ENCODE measurements at places on chromosomes 13 and 19.
A peak's percentile ranks its signal among the peaks of the same experiment; 100 is the strongest.

DNA sequence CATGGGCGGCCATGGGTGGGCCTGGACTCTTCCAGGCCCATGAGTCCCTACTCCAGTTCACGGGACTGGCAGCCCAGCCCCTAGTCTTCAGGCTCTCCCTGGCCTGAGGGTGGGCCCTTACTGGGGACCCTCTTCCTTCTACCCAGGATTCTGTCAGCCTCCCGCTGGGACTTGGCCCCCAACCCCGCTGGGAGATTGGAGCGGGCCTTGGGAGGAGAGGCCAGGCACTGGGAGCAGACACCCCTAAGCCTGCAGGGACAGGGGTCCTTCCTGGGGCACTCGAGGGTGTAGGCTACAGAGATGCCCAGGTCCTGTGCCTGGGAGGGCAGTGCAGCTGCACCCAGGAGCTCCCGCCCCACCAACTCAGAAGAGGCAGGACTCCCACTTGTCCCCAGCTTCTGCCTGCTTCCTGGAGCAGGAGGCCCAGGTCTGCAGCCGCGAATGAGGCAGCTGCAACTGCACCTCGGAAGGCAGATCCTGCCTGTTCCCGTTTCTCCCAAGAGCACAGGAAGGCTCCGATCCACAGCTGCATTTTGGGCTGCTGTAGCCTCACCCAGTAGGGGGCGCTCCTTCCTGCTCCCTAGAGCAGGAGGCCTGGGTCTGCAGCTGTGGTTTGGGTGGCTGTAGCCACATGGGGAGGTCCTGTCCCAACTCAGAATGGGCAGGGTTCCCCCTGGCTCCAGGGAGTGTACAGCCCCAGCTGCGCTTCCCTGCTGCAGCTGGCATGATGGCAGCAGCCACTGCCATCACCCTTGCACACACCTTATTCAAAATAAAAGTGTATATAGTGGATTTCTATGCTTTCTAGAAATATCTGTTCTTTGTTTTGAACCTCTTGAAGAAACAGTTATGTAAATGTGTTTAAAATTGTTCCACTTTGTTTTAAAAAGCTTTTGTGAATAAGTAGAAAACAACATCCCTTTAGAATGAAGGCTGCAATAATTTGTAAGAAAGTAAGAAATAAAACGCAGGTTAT is 46.8 kb downstream of the TEX26 start:
- peak; percentile 20 for DNase-seq

- no peak for DNase-seq
Measured at GRCh38 chr13:44929692-44930091, 59.6 kb downstream of the NUFIP1 start.

GRCh38 chr19:19278315-19278714 is 5.2 kb upstream of the TM6SF2 start:
- DNase-seq, result no peak

DNA sequence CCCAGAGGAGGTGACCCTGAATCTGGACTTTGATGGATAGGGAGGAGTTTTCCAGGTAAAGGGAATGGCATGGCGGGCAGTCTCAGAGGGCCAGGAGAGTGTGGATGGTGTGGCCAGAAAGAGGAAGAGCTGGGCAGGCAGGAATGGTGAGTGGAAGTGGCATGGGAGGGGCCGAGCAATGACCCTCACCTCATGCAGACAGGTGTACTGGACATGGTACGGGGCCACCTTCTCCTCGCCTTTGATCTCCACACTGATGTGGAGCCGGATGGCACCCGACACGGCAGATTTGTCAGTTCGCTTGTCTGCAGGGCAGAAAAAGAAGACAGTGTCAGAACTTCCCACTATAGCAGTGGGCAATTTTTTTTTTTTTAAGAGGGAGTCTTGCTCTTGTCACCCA is 45.5 kb downstream of the UNC13A start:
- DNase-seq, result no peak

DNA sequence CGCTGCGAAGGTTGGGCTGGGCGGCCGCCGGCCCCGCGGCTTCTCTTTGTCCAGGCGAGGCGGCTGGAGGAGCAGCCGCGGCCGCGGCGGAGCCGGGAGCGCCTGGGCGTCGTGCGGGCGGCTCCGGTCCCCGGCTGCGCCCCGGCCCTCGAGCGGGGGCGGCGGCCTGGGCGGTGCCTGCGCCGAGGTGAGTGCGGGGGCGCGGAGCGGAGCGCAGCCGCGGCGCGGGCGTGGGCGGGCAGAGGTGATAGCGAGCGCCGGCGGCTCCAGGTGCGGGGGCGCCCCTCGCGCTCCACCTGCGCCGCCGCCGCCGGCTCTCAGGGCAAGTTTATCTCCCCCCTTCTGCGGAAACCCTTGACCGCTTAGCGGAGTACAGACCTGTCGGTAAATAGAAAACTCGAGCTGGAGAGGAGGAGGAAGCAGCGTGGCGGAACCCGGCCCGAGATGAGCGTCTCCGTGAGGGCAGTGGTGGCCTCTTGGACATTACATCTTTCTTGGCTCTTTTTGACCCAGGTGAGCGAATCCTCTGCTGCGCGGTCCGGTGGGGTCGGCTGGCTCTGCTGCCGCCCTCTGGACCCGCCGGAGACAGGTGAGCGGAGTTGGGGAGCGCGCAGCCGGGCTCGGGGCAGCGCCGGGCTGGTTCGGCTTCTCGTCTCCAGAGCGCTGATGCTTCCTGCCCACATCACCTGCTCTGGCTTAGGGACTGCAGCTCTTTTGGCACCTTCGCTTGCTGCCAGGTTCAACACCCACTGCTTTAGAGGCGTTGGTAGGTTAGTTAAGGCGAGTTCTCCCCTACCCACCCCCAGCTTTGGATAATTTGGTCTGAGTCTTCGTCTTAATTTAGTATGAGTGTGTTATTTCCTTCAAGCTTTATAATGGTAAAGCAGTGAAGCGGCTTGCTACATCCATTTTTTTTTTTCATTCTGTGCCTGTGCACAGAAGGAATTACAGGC is at the start of gene MTUS2:
Gene MTUS2, plus strand, starts transcription at position 241 of the 953 bp plus-strand sequence.
- no peak for DNase-seq

- DNase-seq, result no peak
Measured at GRCh38 chr19:3668331-3669081, 31.8 kb downstream of the PIP5K1C start.

DNA sequence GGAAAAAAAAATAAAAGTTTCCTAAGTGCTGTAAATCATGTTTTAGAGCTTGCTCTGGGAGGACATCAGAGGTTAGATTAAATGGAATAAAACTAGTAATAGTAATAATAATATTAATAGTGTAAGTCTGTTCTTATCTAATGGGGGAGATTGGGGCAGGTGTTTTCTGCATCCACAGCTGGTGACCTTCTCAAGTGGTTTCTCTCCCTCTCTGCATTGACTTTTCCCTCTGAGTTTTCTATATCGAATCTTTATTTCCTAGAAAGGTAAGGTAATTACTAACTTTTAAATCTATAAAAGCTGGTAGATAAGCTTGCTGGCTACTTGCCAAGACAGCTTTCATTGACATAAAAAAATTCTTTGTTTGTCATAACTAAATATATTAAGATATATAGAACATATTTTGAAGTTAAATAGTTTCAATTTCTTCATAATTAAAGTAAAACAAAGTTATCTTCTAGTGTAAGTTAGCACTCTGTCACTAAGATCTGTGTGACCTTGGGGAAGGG is 49.6 kb upstream of the DIAPH3 start:
- no peak for DNase-seq

DNA sequence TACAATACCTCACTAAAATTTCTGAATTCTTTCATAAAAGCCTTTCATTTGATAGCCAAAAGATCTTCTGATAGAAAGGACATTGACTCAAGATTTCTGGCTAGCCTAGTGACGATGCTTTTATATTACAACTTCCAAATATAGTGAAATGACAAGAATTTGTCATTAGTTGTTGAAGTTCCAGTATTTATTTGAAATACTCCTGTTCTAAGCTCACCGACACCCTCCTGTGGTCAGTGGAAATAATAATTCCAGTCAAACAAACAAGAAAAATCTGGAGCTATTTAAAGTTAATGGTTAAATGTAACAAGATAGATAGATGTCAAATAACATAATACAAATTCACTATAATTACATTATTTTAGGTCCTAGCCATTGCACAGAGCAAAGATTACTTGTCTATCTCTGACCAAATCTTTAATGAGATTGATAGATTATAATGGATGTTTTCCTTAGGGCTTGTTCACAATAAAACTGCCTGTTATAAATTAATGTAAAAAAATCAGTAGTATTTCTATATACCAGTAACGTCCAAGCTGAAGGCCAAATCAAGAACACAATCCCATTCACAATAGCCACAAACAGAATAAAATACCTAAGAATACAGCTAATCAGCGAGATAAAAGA is 195.5 kb downstream of the RGCC start:
- DNase-seq, result no peak

DNA sequence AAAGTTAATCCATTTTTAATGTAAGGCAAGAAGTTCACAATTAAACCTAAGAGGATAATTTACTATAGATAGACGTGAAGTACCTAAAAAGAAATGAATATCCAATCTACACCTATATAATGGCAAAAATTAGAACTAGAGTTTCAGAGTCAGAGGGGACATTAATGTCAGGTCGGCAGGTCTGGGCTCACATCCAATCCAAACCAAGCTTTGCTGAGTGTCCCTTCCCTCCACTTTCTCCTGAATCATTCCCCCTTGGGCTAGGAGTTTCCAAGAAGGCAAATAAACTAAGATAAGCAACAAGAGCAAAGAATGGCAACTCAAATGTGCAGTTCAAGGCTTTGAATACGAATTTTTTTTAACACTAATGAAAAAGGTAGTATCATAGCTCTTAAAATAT is 2.9 kb downstream of the FLT3 start:
- no peak for DNase-seq

DNA sequence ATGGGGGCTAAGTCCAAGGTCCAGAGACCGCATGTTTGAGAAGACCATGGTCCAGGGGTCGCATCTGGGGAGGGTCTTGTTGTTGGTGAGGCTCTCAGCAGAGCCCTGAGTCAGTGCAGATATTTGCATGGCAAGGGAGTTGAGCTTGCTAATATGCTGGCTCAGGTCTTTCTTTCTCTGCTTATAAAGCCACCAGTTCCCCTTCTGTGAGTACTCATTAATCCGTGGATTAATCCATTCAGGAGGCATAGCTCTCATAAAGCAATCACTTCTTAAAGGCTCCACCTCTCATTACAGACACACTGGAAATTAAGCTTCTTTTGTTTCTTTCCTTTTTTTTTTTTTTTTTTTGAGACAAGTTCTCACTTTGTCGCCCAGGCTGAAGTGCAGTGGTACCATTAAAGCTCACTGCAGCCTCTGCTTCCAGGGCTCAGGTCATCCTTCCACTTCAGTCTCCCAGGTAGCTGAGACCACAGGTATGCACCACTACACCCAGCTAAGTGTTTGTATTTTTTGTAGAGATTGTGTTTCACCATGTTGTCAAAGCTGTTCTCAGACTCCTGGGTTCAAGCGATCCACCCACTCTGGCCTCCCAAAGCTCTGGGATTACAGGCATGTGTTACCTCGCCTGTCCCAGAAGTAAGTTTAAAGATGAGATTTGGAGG is 216.4 kb downstream of the SLITRK5 start:
- DNase-seq, result no peak
